ENCODE measurements at places on chromosomes 4 and X.

DNA sequence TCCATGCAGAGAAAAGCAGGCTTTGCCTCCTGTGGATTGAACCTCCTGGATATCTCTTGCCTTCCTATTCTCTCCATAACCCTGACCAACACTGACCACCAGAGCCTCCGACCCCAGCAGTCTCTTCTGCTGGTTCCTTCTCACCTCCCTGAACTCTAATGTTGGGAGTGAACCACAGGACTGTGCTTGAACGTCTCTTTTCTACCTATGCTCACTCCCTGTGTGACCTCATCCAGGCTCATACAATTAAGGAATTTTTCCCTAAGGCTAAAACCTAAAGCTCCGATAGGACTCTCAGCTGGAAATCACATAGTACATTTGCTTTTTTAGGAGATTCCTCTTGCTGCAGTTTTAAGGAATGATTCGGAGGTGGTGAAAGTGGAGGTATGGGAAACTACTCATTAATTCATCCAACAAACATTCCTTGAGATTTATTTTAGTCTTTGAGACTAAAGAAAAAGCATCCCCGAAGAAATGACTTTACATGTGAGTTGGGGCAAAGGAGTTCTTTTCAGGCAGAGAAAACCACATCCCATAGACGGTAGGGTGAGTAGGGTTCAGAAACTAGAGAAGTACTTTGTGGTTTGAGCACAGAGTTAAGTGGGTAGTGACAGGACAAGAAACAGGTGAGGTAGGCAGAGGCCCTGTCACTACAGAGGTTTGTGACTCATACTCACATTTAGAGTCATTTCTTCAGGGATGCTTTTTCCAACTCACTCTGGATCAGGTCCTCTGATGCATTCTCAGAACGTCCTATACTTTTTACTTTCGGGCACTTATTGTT lies 30.8 kb downstream of the NDNF start:
- no peak for DNase-seq
- no peaks in the 10 kb centered on the region for H3K4me1 ChIP-seq
- H3K4me3 ChIP-seq: no peak overlapping the region
- no peaks in the 10 kb centered on the region for H3K36me3 ChIP-seq
- H3K27ac ChIP-seq: no peak overlapping the region

GRCh38 chrX:48478806-48479205 lies 2.8 kb downstream of the FTSJ1 start:
- no peak overlapping the region for H3K4me3 ChIP-seq
- no peak overlapping the region for H3K27ac ChIP-seq
- DNase-seq: no peak
- no peaks in the 10 kb centered on the region for H3K36me3 ChIP-seq
- no peaks in the 10 kb centered on the region for H3K4me1 ChIP-seq

DNA sequence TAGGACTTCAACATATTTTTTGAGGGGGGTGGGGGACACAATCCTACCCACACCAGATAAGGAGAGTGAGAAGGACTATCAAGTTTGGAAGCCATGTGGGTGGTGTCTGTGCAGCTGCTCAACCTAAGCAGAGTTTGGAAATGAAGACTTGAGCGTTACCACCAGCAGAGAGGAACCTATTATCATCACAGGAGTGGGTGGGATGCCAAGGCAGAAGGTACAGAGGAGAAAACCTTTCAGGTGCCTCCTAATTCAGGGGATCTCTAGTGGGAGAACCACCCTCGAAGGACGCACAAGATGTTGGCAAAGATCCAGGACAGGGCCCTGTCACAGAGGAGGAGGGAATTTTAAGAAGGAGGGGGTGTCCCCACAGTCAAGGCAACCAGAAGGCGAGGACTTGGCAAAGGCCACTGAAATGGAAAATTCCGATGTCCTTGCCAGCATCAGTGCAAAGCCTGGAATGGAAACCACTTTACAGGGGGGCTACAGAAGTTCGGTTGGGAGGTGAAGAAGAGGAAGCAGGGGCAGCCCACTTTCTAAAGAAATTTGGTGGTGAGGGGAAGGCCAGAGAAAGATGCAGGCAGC lies 8.4 kb upstream of the GPM6B start:
- DNase-seq: no peak
- no peaks in the 10 kb centered on the region for H3K36me3 ChIP-seq
- no peaks in the 10 kb centered on the region for H3K27me3 ChIP-seq
- H3K4me1 ChIP-seq: no peaks in the 10 kb centered on the region

DNA sequence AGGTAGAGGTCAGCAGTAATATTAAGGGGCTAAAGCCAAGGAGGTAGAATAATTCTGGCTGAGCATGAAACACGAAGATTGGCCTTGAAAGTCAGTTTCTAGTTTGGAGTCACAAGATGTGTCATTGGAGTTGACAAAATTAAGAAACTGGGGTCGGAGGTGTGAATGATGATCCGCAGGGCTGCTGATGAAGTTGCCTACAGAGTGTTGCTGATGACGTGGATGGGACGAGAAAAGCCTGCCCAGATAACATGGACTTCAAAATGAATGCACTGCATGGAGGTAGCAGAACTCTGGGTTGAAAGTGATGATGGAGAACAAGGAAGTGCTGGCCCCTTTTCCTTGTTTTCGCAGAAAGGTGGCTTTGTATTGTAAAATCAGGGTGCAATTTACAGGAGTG lies 60.5 kb downstream of the DTHD1 start:
- no peak for DNase-seq
- H3K36me3 ChIP-seq: no peaks in the 10 kb centered on the region
- no peaks in the 10 kb centered on the region for H3K4me1 ChIP-seq
- no peak overlapping the region for H3K27ac ChIP-seq
- no peaks in the 10 kb centered on the region for H3K27me3 ChIP-seq

DNA sequence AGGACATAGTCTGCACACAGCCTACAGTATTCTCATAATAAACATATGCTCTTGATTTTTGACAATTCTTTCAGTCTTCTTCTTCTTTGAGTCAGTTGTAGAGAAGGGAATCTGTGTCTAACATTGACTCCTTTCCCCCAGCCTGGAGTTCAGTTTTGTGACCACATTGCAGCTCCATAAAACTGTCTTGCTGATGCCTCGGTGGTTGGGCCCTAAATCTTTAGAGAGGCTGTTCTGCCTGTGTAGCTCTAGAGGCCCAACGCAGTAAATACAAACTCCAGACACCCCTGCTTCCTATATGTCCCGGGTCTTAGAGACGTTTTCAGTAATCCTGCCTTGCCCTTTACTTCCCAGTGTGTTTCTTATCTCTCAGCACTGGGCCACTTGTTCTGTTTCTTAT lies 639.5 kb upstream of the AADAT start:
- H3K27me3 ChIP-seq: no peaks in the 10 kb centered on the region
- no peaks in the 10 kb centered on the region for H3K36me3 ChIP-seq
- H3K4me3 ChIP-seq: no peak overlapping the region
- no peak overlapping the region for H3K27ac ChIP-seq
- no peaks in the 10 kb centered on the region for H3K4me1 ChIP-seq
